ENCODE measurements at places on chromosomes 13 and 19.

GRCh38 chr19:55654868-55655647 lies at the start of gene U2AF2:
TSS of gene U2AF2 (plus strand) at chr19:55655035. CDS start at chr19:55655105, 70 bp downstream.
- peak; percentile 80 for DNase-seq

- DNase-seq = no peak
Measured at GRCh38 chr19:24159707-24160106, 72.7 kb downstream of the ZNF254 start.

- DNase-seq = no peak
Measured at GRCh38 chr13:75312884-75313520, 169.0 kb downstream of the TBC1D4 start.

- DNase-seq = no peak
Measured at GRCh38 chr13:110853235-110853721, 61.6 kb downstream of the ANKRD10 start.

- DNase-seq = no peak
Measured at GRCh38 chr19:16668176-16668575, 7.2 kb downstream of the TMEM38A start.

DNA sequence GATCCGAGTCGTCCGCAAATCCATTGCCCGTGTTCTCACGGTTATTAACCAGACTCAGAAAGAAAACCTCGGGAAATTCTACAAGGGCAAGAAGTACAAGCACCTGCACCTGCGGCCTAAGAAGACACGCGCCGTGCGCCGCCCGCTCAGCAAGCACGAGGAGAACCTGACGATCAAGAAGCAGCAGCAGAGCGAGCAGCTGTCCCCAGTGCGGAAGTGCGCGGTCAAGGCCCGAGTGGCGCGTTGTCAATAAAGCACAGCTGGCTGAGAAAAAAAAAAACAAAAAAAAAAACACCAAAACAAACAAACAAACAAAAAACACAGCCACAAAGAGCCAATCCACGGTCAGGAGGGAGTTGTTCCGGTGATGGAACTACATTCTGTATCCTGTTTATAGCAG lies 4.7 kb upstream of the GNA15 start:
- DNase-seq = no peak

- DNase-seq = no peak
Measured at GRCh38 chr19:32098968-32099367, 246.4 kb upstream of the ZNF507 start.

GRCh38 chr13:22665506-22665905 lies 515.3 kb upstream of the SGCG start:
- no peak for DNase-seq

- no peak for DNase-seq
Measured at GRCh38 chr13:94435604-94436226, 43.8 kb downstream of the DCT start.

- no peak for DNase-seq
Measured at GRCh38 chr13:45713721-45714120, 11.6 kb downstream of the CBY2 start.

DNA sequence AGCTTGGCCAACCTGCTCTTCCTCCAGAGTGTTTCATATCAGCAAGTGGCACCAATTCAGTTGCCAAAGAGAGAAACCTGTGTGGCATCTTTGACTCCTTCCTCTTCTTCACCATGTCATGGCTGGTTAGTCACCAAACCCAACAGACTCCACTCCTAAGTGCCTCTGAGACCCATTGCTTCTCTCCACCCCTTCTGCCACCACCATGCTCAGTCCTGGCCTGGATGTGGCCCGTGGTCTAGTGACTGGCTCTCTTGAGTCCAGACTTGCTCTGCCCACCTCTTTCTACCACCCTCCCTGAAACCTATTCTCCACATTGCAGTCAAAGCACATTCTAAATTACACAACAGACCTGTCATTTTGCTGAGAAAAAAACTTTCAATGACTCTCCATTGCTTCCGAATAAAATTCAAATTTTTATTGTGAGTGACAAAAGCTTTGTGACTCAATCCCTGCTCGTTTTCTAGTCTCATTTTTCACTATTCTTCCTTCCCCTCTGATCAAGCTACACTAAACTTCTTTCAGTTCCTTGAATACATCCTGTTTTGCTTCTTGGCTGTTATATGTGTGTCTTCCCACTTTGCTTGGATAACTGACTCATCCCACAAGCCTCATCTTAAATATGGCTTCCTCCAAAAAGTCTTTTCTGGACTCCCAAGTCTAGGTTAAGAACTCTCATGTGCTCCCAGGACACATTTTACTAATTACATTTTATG lies 12.0 kb upstream of the TNFSF11 start:
- DNase-seq = no peak

- DNase-seq = no peak
Measured at GRCh38 chr13:31111136-31111535, 50.6 kb downstream of the HSPH1 start.

GRCh38 chr19:33186431-33187182 lies 7.5 kb upstream of the LRP3 start:
- no peak for DNase-seq

DNA sequence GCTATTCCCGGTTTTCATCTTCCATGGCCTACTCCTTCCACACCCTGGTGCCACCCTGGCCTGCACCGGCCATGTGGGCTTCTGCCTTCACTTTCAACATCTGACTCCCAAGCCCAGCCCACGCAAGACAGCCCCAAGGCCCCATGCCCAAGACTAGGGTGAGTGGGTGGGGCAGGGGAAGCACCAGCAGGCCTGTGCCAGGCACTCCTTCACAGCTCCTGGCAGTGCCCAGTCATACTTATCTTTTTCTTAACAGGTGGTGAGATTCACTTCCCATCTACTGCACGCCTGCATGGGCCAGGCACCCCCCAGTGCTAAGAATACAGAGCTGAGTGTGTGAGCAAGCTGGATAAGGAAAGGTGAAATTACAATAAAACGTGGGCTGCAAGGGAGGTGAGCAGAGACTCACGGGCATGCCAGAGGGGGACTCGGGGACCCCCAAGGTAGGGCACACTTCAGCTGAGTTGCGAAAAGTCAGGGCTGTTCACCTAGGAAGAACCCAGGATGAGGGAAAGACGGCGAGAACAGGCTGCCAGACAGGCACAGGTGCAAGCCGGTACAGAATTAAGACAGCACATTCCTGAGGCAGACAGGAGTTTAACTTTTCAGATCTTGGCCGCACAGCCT lies 55.7 kb downstream of the COL4A1 start:
- no peak for DNase-seq

DNA sequence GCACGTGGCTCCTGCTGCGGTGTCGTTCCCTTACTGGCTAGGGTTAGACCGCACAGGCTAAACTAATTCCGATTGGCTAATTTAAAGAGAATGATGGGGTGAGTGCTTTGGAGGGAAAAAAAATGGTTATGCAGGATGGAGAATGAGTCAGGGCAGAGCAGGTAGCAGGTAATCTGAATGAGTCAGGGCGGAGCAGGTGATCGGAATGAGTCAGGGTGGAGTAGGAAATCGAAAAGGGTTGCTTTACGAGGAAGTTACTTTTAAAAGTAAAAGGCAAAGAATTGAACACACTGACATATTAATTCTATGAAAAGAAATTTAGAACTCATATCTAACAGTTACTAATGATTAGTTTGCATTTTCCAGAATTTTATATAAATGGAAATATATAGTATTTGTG lies 335.5 kb downstream of the FOXO1 start:
- DNase-seq = no peak

DNA sequence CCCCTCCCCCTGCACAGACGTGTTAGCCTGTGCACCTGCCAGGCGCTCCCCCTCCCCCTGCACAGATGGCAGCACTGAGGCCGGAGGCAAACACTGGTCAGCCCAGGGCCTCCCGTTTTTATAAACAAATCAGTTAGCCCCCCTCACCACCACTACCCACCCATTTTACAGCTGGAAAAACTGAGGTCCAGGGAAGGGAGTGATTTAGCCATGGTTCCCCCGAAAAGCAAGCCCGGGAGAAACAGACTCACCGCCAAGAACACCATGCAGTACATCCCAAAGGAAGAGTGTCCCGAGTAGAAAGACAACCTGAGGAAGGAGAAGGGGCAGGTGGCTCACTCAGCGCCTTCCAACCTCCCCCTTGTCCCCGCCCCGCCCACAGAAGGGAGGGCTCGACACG lies 8.7 kb downstream of the PLPP2 start:
- DNase-seq = no peak

- no peak for DNase-seq
Measured at GRCh38 chr19:41910992-41911888, 17.0 kb downstream of the ERFL start.

GRCh38 chr13:74820809-74821208 lies 661.2 kb downstream of the TBC1D4 start:
- no peak for DNase-seq

DNA sequence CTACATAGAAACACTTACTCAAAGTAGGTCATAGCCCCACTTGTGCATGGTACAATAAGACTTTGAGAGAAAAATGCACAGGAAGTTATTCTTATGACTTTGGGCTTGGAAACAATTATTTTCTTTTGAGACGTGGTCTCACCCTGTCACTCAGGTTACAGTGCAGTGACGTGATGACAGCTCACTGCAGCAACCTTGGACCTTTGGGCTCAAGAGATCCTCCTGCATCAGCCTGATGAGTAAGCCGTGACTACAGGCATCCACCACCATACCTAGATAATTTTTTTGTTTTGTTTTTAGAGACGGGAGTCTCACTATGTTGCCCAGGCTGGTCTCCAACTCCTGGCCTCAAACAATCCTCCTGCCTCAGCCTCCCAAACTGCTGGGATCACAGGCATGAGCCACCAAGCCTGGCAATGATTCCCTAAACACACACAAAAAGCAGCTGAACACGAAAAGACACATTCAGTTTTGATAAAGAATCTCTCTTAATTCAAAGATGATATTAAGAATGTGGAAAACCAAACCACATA lies 17.9 kb downstream of the NLRP9 start:
- DNase-seq = no peak

GRCh38 chr13:33454844-33455705 lies 169.5 kb upstream of the STARD13 start:
- no peak for DNase-seq

- DNase-seq = no peak
Measured at GRCh38 chr13:78660495-78660857, 1.5 kb upstream of the OBI1 start.

- no peak for DNase-seq
Measured at GRCh38 chr13:29539856-29540255, 55.6 kb downstream of the SLC7A1 start.

DNA sequence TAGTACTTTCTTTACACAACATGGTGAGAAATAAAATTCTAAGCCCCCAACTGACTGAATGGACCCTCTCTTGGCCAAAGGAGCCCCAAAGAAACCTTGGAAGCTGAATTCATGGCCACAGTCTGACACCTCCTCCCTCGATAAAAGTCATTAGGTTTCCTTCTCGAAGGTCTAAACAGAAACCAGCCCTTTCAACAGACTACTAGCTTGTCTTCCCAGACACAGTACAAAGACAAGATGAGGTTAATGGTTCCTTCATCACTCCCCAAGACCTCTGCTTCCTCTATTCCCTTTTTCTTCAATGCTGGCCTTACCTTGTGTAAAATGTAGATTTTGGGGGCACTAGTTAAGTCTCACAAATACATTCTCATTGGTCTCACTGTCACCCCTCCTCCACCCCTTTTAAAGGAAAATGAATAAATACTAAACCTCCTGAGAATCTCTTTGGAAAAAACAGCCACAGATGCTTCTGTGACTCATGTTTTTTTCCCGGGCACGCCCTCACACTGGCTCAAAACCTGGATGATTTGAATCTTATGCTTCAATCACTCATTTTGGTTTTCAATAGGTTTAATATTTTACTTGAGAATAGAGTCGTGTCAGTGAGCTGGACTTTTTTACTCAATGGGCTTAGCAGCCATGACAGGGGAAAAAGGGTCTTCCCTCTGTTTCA lies 65.8 kb upstream of the MED4 start:
- DNase-seq = no peak

GRCh38 chr19:52391135-52391534 lies 6.5 kb upstream of the ZNF528 start:
- DNase-seq = no peak

GRCh38 chr19:35868172-35868822 lies at the start of gene APLP1:
TSS of gene APLP1 (plus strand) at chr19:35868574. CDS start at chr19:35868637, 63 bp downstream.
- no peak for DNase-seq

DNA sequence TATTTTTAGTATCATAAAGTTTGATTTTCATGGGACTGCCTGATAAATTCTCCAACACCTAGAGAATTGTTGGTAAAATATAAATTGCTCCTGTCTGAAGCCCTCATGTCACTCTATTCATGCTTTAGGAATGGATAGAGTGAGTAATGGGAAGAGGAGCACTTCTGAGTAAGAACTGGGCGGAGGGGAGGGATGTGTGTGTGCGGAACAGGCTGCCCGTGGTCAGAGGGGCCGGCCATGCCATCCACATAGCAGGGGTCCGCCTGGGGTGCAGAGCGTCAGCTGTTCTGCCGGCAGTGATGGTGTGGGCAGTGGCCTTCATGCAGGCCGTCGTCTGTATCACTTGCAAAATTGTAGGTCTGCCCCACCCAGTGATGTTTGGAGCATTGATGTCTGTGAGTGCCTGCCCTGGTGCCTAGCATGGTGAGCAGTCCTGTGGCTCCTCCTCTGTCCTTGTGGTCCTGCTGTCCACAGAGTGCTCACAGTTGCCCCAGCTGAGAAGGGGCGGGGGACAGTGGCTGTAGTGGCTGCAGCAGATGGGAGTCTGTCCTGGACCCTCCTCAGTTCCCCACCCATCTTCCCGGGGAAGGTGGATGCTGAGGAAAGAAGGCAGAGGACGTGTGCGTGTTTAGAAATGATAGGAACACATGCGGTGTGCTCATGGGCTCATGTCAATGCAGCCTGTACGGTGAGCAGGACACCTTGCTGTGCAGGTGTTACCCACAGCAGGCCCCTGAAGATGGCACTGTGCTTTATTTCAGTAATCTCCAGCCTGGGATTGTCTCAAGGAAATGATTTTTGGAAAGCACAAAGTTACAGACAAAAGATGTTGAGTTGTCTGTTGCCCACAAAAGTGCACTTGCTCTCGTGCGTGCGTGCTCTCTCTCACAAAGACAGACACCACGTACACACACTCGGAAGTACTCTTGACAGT lies 49.4 kb upstream of the TEX29 start:
- no peak for DNase-seq

DNA sequence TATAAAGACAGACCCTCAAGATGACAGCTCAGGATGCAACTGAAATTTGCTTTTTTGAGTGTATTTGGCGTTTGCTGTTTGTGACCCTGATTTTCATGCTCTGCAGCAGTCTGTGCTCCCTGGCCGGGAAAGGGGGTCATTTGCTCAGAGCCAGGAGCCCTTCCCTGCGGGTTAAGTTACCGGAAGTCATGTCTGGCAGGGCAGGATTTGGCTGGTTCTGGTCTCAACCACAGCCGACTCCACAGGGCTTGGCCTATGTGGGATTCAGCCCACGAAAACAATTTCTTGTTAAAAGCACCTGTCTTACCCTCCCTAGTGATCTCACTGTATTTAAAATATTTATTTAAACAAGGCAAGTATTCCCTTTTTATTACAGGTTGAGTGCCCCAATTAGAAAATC lies 22.6 kb downstream of the MCF2L start:
- no peak for DNase-seq

- no peak for DNase-seq
Measured at GRCh38 chr19:50640368-50640767, 687 bp upstream of the SYT3 start.

DNA sequence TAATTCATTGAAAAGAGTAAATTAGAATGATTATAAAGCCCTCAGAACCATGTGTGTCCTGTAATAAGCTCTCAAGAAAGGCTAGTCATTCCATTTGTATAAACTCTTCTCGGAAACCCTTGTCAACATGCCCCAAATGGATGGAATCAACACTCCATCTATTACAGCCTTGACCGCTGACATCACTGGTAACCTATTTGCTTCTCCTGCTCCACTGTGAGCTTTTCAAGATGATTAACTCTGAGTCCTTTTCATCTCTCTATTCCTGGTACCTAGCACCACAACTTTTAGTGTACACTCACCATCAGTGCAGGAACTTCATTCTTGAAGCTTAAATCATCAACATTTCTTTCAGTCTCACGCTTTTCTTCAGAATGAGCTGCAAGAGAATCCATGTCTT lies 612.0 kb downstream of the DCT start:
- no peak for DNase-seq

Measured in GM12892 (cell line).